Testis (tissue), 5 donors: ENCODE measurements at places on chromosomes 2 and 18.

DNA sequence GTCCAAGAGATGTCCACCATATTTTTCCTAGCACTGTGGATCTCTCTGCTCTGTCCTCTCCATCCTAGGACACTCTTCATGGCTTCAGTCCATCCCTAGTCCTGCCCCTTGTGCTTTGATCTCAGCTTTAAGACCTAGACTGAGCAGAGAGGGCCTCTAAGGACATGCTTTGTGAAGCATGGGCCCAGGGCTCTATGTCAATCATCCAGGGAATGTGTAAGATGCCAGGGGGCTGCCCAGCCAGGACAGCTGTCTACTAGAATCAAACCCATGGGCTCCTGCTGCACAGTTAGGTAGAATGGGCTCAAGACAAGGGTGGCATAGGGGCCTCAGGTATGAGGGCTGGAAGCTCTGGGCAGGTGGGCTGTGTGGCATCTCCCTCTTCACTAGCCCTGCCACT is 24.9 kb downstream of the TET3 start:
- H3K4me3 ChIP-seq: no peak overlapping the region
- H3K27me3 ChIP-seq: no peaks in the 10 kb centered on the region
- peak; percentile 1 for DNase-seq
- H3K27ac ChIP-seq: no peak overlapping the region
- H3K4me1 ChIP-seq: peaks cover 17% of the 10 kb centered on the region
- H3K36me3 ChIP-seq: no peaks in the 10 kb centered on the region

- no peaks in the 10 kb centered on the region for H3K27me3 ChIP-seq
- H3K27ac ChIP-seq: no peak overlapping the region
- H3K36me3 ChIP-seq: no peaks in the 10 kb centered on the region
Observed at GRCh38 chr18:60069145-60069544, 169.3 kb downstream of the PMAIP1 start.

DNA sequence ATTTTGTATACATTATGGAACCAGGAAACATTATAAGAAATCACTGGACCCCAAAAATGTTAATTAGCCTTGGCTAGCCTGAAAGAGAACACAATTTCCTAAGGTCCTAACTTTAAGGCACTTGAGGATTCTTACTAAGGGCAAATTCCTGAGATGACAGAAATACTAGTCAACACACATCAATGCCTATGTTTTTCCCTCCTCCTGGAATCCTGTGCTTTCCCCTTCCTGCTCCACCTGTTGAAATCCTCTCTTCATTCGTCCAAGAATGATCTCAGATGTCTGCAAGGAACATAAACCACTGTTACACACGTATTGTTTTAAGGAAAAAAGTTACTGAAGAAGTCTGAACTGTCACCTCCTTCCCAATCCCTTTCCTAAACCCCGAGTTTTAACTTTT is 21.2 kb upstream of the DARS1 start:
- no peaks in the 10 kb centered on the region for H3K4me1 ChIP-seq
- H3K36me3 ChIP-seq: no peaks in the 10 kb centered on the region
- DNase-seq: no peak
- no peaks in the 10 kb centered on the region for H3K27me3 ChIP-seq
- H3K27ac ChIP-seq: no peak overlapping the region

DNA sequence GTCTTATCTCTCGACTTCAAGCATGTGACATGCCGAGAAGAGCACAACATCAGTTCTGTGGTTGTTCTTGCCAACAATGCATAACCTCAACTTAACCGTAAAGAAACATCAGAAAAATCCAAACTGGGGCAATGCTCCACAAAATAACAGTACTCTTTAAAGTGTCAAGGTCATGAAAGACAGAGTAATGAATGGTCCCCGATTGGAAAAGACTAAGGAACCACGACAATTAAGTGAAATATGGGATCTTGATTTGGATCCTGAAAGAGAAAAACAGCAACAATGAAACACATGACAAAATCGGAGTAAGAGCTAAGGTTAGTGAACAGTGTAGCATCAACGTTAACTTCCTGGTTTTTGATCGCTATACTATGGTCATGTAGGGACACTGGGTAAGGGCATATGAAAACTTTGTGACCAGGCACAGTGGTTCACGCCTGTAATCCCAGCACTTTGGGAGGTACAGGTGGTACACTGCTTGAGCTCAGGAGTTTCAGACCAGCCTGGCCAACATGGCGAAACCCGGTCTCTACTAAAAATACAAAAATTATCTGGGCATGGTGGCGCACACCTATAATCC is 55.2 kb downstream of the UNC50 start:
- no peaks in the 10 kb centered on the region for H3K27me3 ChIP-seq
- no peak for DNase-seq
- no peaks in the 10 kb centered on the region for H3K4me1 ChIP-seq
- H3K4me3 ChIP-seq: no peak overlapping the region

- no peaks in the 10 kb centered on the region for H3K36me3 ChIP-seq
- H3K4me1 ChIP-seq: no peaks in the 10 kb centered on the region
- no peaks in the 10 kb centered on the region for H3K27me3 ChIP-seq
- H3K27ac ChIP-seq: no peak overlapping the region
- DNase-seq: no peak
- no peak overlapping the region for H3K4me3 ChIP-seq
Observed at GRCh38 chr2:146438246-146438645, 1406.6 kb upstream of the ACVR2A start.

- H3K4me3 ChIP-seq: no peak overlapping the region
- peaks cover 16% of the 10 kb centered on the region for H3K4me1 ChIP-seq
- peak overlapping the region; percentile 85 for H3K27ac ChIP-seq
- peak; percentile 90 for DNase-seq
- no peaks in the 10 kb centered on the region for H3K36me3 ChIP-seq
Observed at GRCh38 chr2:43018179-43019024, 208.0 kb downstream of the ZFP36L2 start.

- H3K27me3 ChIP-seq: no peaks in the 10 kb centered on the region
- no peak overlapping the region for H3K27ac ChIP-seq
- no peaks in the 10 kb centered on the region for H3K36me3 ChIP-seq
Observed at GRCh38 chr2:24175631-24176187, 856 bp downstream of the FAM228A start.

GRCh38 chr2:3059141-3059925 is 318.3 kb downstream of the EIPR1 start:
- H3K4me1 ChIP-seq: no peaks in the 10 kb centered on the region
- no peak for DNase-seq
- H3K27me3 ChIP-seq: no peaks in the 10 kb centered on the region
- no peak overlapping the region for H3K4me3 ChIP-seq
- H3K36me3 ChIP-seq: no peaks in the 10 kb centered on the region

GRCh38 chr2:20578895-20579825 is 71.7 kb downstream of the HS1BP3 start:
- no peak overlapping the region for H3K4me3 ChIP-seq
- DNase-seq: peak; percentile 83
- peaks cover 44% of the 10 kb centered on the region for H3K4me1 ChIP-seq

- H3K4me3 ChIP-seq: no peak overlapping the region
- H3K4me1 ChIP-seq: no peaks in the 10 kb centered on the region
- H3K27me3 ChIP-seq: no peaks in the 10 kb centered on the region
- H3K36me3 ChIP-seq: no peaks in the 10 kb centered on the region
Observed at GRCh38 chr2:23363831-23364230, 21.1 kb upstream of the KLHL29 start.

DNA sequence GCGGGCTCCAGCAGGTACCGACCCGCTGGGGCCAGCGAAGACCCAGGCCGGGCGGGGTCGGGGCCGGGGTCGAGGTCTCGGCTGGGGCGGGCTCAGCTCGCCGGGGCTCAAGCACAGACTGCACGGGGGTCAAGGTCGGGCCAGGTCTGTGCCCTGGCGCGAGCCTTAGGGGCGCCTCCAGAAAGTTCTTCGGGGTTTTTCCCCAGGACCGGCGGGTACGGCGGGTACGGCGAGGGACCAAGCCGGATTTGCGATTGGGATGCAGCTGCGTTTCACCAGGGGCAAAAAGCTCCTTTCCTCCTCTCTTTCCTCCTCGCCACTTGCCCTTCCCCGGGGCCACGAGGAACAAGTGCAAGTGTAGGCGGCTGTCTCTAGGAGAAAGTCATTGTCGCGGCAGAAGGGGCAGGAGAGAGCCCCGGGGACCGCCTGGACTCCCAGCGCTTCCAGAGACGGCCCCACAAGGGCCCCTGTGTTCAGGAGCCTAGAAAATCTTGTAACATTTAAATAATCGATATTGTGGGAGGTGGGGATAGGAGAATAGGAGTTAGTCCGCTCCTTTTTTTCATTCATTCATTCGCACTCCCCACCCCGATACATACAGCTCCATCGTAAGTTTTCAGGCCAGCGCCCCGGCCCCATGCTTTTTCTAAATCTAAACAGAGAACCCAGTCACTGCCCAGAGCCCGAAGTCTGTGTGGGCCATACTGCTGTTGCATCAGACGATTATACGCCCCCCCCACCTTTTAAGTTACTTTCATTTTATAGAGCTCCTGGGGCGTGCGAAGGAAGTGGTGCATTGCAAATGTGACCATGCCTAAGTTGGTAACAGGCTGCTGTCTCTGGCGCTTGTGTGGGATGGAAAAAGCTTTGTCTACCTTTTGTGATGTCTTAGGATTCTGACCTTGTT is 679 bp downstream of the PMAIP1 start:
- no peaks in the 10 kb centered on the region for H3K27me3 ChIP-seq
- DNase-seq: peak; percentile 27
- H3K4me3 ChIP-seq: peak overlapping the region; percentile 55

GRCh38 chr2:235149736-235150135 is 197.9 kb downstream of the SH3BP4 start:
- no peaks in the 10 kb centered on the region for H3K4me1 ChIP-seq
- no peaks in the 10 kb centered on the region for H3K27me3 ChIP-seq
- H3K4me3 ChIP-seq: no peak overlapping the region

- no peaks in the 10 kb centered on the region for H3K4me1 ChIP-seq
- DNase-seq: peak; percentile 82
- H3K27me3 ChIP-seq: no peaks in the 10 kb centered on the region
Observed at GRCh38 chr18:34322365-34323289, 97.9 kb upstream of the NOL4 start.

DNA sequence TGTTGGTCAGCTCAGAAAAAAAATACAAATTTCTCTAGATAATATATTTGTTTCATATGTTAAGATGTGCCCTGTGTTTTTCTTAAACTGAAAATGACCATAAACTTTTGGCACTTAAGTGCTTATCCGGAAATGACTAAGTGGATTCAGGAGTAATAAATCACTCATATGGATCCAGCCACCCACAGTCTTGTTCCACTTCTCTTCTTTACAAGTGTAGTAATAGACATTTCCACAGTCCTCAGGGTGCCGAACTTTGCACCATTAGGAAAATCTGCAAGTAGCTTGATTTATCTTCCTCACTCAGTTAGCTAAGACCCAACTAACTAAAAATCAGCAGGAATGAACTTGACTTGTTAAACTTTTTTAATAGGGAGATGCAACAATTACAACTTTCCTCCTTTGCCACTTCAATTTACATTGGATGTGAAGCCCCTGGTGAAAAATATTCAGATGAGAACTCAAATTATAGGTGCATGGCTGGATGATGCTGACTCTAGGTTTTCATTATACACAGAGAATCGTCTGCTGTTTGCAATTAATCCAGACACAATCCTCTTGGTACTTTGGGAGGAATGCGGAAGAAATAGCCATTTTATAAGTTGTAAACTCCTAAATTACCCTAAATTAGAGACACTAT is 322.5 kb downstream of the ARHGAP15 start:
- no peak for DNase-seq
- no peak overlapping the region for H3K4me3 ChIP-seq
- H3K36me3 ChIP-seq: no peaks in the 10 kb centered on the region
- H3K27me3 ChIP-seq: no peaks in the 10 kb centered on the region
- no peak overlapping the region for H3K27ac ChIP-seq
- H3K4me1 ChIP-seq: no peaks in the 10 kb centered on the region

DNA sequence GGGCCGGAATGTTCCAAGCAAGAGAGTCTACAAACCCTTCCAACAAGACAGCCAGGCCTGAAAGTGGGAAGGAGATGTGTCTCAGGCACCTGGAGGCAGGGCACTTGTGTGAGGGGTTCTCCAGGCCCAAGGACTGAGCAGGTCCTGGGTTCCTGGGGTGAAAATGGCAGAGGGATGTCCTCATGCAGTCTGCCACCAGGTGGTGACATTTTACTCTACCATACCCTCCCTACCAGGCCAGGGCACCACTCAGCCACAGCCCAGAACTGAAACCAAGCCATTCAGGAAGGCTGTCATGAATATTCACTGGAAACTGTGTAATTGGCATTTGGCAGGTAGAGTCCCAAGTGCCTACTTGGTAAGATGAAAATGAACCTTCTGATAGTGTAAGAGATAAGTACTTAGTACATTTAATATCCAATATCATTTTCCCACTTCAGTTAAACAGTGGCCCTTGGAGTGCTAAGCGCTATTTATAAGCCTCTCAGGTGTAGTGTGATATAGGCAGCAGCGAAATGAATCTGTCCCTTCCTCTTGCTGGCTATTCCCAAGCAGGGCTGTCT is 185.1 kb downstream of the MYO5B start:
- no peak overlapping the region for H3K4me3 ChIP-seq
- peak; percentile 55 for DNase-seq
- H3K36me3 ChIP-seq: no peaks in the 10 kb centered on the region
- no peaks in the 10 kb centered on the region for H3K4me1 ChIP-seq
- H3K27ac ChIP-seq: no peak overlapping the region
